ENCODE measurements at places on chromosomes 3 and 15.

- DNase-seq, result no peak
Measured at GRCh38 chr3:12159227-12159601, 502 bp upstream of the TIMP4 start.

- no peak for DNase-seq
Measured at GRCh38 chr15:52200831-52201365, 9.7 kb upstream of the GNB5 start.

DNA sequence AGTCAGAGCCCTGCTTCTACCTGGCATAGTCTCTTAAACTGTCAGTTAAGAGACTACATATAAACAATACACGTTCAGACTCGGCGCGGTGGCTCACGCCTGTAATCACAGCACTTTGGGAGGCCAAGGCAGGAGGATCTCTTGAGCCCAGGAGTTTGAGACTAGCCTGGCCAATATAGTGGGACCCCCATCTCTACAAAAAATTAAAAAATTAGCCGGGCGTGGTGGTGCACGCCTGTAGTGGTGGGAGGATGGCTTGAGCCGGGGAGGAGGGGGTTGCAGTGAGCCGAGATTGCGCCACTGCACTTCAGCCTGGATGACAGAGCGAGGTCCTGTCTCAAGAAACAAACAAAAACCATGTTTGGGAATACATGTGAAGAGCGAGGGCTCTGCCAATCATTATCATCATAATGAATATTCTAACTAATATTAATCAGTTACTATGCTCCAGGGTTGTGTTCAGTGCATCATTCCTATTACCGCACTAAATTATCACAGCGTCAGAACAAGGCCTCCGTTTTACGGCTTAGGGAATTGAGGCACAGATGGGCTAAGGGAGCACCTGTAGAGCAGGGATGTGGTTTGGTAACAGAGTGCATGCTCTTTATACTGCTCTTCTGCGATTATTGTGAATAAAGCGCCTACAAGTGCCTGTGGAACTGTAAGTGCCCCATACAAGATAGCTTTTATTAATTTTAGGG, 844 bp upstream of the UQCC5 start:
- DNase-seq, result no peak

DNA sequence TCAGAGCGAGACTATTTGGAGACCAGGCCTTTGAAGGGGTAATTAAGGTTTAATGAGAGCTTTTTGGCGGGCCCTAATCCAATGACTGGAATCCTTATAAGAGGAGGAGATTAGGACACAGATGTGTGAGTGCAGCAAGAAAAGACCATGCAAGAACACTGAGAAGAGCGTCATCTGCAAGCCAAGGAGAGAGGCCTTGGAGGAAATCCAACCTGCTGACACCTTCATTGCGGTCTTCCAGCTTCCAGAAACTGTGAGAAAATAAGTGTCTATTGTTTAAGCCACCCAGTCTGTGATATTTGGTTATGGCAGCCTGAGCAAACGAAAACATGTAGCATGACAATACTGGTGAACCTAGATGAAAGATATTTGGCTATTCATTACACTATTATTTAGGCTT, 23.0 kb upstream of the MUSTN1 start:
- no peak for DNase-seq

- DNase-seq, result no peak
Measured at GRCh38 chr3:45599984-45600650, 5.6 kb downstream of the LIMD1 start.

GRCh38 chr3:98734735-98735134, 28.4 kb upstream of the ST3GAL6 start:
- no peak for DNase-seq

- no peak for DNase-seq
Measured at GRCh38 chr15:51200792-51201191, 106.1 kb upstream of the TNFAIP8L3 start.

DNA sequence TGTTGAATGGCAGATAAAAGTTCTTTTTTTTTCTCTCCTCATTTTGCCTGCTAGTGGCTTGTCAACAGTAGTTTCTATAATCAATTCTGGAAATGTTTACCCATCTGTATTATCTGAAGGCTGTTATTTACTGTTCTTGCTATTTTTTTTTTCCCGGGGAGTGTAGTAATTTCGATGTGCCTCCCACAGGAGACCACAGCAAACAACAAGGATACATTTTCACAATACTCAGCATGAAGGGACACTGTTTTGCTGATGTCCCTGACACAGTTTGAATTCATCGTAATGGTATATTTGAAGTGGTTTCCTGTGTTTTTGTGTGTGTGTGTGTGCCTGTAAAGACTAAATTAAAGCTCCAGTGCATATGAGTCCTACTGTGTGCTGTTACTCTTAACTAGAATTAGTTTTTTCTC, 92.1 kb upstream of the ICE2 start:
- no peak for DNase-seq

DNA sequence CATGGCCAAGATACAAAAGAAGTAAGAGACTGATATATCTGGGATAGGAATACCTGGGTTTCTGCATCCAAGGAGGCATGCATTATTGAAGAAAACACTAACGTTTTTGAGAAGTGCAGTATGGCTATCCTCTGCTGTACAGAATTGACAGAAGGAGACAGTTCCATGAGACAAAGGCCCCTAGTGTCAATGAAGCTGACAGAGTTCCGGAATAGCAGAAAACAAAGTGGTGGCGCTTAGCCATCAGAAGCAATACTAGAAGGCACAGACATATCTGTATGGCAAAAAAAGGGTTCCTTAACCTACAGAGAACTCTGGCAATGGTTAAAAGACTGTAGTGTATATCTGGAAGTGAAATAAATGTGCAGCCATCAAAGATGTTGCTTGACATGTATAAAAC, 77.8 kb downstream of the VGLL3 start:
- no peak for DNase-seq

DNA sequence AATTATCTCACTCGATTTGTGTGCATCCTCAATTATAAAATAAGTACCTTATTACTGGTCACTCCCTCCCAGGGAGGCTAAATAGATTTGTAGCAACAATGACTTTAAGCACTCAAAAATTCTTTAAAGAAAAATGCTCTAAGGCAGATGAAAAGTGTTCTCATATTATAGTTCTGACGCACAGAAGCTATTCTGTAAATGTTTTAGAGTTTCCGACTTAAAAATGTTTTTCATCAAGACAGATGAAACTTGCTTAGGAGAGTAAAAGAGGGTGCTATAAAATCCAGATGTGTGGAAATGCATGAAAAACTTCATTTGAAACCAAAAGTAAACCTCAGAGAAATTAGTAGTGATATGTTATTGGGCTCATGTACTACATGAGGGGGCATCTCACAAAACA, 398.4 kb upstream of the KCNMB2 start:
- no peak for DNase-seq

GRCh38 chr15:100771746-100772145, 107.9 kb upstream of the ALDH1A3 start:
- no peak for DNase-seq

- no peak for DNase-seq
Measured at GRCh38 chr3:68242606-68243005, 588.2 kb upstream of the SUCLG2 start.

DNA sequence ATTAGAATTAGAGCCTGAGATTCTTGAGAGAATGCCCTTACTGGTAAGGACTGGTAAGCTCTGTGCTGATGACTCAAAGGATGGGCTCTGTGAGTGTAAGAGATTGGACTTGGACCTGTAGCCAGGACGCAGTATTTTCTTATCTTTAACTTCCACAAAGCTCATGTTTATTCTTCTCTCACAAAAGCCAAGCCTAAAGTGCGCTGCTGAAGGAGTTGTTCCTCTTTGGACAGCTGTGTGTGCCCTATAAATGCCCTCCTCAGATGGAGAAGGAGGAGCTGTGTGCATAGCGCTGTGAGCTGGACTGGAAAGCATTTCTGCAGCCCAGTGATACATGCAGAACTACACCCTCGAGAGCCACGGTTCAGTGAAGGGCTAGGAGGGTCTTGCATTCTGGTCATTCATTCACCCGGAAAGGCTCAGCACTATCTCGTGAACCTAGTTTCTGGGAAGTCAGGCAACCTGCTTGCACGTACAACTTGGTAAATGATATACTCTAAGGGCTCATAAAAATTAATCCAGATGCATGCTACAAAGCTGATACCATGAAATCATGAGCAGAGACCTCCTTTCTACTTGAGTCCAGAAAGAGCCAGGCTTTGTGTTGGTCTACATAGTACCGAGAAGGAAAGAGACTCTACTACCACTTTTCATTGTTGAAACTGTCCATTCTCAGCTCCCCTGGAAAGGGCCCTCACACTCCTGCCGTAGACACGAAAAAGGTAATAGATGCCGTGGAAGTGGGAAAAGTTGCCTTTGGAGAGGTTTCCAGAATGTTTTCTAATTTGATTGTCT, 103.0 kb upstream of the TBL1XR1 start:
- no peak for DNase-seq

GRCh38 chr15:45457641-45458539, 64.7 kb downstream of the SLC30A4 start:
- no peak for DNase-seq

DNA sequence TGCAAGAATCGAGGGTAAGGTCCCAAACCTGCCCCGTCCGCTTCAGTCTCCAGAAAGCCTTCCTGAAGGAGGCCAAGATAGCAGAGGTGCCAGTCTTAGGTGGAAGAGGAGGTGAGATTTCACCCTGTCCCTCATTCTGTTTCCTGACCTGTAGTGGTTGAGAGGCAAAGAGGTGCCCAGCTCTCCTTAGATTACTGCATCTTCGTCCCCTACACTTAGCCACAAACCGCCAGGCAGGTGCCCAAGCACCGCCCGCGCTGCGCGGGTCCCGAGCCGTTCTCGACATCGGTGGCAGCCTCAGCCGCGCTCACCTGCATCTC, 23.8 kb upstream of the POLG start:
- no peak for DNase-seq

DNA sequence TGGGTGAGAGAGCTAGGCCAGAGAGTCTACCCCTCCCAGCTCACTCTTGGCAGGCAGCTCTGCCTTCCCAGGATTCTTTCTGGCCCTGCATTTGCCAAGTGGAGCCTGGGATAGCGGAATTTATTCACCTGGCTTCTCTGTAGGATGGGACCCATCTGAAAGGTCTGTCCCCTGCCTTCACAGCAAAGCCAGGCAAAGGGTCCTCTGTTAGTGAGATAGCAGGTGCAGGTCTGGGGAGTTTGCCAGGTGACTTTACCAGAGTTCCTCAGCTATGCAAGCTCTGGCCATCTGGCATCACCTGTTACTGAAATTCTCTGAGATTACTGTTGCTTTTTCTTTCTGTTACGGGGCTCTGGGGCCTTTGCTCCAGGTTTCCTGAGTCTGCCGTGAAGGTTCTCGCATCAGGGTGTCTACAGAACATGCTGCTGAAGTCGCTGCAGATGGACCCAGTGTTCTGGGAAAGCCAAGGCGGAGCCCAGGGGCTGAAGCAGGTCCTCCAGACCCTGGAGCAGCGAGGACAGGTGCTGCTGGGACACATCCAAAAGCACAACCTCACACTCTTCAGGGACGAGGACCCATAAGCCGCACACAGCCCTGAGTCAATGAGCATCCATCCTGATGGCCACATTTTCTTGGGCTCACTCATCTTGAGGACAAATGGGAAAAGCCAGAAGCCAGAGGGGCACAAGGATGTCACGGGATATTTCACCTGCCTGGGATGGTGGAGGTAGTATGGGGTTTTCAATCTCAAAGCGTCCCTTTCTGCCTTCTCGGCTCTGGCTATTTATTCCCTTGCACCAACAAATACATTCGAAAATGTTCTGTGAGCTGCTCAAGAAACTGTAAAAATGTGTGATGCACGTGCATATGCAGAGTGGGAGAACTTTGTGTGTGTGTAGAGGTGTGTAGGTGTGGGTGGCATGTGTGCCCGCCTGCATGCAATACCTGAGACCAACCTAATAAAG, 49.8 kb downstream of the POMGNT2 start:
- DNase-seq, result no peak

DNA sequence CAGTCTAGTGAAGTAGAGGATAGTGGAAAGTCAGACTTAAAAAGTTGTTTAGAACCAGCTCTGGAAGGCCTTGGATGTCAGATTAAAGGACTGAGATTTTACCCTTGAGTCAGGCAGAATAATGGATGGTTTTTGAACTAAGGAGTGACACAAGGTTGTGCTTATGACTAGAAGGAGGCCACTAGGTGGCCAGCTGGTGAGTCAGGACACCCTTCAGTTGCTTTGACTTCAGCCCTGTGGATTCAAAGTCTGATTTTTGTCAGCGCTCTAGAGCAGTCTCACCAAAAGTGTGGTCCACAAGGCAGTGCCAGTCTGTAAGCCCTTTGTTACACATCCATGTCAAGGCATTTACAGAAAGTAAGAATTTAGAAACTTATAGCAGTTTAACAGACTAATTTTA, 3.8 kb upstream of the GABPB1 start:
- DNase-seq, result no peak

DNA sequence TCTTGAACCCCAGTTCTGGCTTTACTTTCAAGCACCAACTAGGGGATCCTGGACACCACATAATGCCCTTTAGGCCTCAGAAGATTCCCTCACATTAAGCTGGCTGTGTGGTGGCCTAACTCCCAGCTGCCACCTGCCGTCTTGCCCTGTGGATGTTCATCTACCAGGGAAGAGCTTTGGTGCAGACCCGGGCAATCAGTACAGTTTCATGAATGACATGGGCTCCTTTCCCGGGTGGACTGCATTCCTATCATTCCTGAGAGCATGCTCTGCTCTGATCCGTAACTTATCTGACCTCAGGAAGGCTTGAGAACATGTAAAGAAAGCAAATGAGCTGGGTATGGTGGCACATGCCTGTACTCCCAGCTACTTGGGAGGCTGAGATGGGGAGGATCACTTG, 50.0 kb upstream of the GSK3B start:
- no peak for DNase-seq

- DNase-seq, result no peak
Measured at GRCh38 chr3:51934139-51934850, 7.4 kb downstream of the RRP9 start.

DNA sequence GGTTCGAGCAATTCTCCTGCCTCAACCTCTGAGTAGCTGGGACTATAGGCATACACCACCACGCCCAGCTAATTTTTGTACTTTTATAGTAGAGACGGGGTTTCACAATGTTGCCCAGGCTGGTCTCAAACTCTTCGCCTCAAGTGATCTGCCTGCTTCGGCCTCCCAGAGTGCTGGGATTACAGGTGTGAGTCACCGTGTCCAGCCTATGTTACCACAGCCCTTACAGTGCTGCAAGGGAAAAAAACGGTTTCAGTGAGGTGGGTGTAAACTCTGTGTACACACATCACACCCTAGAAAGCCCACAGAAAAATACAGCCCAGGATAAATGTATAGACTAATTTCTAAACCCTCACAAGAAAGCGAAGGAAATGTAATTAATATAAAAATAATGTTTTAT, 103.5 kb upstream of the AKAP13 start:
- DNase-seq, result no peak

- DNase-seq, result no peak
Measured at GRCh38 chr3:145869958-145870357, 291.0 kb downstream of the PLOD2 start.

- DNase-seq, result no peak
Measured at GRCh38 chr15:51450001-51450400, 108.5 kb downstream of the GLDN start.

DNA sequence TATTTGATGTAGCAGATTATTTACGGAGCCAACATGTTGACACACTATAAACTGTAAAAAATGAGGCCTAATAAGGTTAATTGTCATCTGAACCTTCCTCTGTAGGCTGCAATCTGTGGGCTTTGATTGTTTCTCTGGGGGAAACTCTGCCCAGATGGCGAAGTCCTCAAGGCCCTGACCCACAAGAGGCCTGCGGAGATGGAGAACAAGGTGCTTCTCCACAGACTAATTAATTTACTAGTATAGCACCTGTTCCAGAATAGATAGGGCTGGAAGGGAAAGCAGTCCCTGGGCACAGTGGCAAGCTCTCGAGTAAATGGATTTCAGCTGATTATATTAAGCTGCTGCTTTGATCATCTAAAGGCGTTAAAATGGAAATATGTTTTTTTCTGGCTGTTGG, 338.8 kb upstream of the DNAJC19 start:
- DNase-seq, result no peak
